ENCODE measurements at places on chromosomes 12 and 14. TPM values are rescaled to one million over a fixed set of nuclear protein-coding genes. Genes with fewer than 3 reads are reported as not detected.

Gene ATN1
- 12.1 TPM for total RNA-seq

Gene CCNB1IP1
- 53.7 TPM for total RNA-seq

Gene GPR135
- total RNA-seq, result 0.84 TPM

Gene EIF2S3B
- 0.30 TPM for total RNA-seq

Gene ANKRD33
- not detected for total RNA-seq

Gene SLC2A13
- 3.0 TPM for total RNA-seq

Gene NOC4L
- 22.4 TPM for total RNA-seq

Gene FAM161B
- 2.4 TPM for total RNA-seq

Gene MIP
- not detected for total RNA-seq

Gene CEBPE
- total RNA-seq, result not detected

Gene PLEK2
- 5.4 TPM for total RNA-seq

Gene TSPAN11
- total RNA-seq, result 0.50 TPM

Gene ETFBKMT
- 2.2 TPM for total RNA-seq

Gene TMEM117
- total RNA-seq, result 3.0 TPM

Gene CDCA3
- 118 TPM for total RNA-seq

Gene PTPRO
- 0.15 TPM for total RNA-seq

Gene KRT6B
- not detected for total RNA-seq

Gene CLEC4C
- not detected for total RNA-seq

Gene GALNT9
- total RNA-seq, result 0.67 TPM
